ENCODE measurements at places on chromosomes 3 and 15.

DNA sequence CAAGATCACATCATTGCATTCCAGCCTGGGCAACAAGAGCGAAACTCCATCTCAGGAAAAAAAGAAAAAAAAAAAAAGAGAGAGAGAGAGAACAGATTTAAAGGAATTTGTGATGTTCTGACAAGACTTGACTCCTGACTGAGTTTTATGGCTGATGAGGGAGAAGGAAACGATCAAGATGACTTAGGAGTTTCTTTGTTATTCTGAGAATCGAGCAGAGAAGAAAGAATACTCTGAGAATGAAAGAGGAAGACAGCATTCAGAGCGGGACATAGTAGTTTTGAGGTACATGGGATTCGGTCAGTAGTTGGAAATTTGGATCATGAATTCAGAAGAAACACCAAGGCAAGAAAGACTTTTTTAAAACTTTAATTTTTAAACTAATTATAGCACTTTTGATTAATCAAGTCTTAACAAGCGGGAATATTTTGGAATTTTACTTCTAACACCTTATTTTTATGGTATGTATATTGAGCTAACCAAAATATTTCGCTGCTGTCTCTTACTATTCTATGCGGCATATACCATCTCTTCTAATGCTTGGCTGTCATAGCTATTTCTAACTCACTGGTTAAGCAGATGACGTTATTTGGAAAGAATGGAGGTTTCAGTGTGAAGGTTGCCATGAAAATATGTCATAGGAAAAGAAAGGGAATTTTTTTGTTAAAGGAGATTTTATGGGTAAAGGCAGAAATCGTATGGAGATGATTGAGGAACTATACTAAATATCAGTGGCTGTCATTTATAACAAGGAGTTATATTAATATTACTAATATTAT is 644.1 kb downstream of the RBMS3 start:
- DNase-seq, result no peak

- no peak for DNase-seq
These were observed 1.2 kb downstream of the GPR176 start for GRCh38 chr15:39918688-39919385.

DNA sequence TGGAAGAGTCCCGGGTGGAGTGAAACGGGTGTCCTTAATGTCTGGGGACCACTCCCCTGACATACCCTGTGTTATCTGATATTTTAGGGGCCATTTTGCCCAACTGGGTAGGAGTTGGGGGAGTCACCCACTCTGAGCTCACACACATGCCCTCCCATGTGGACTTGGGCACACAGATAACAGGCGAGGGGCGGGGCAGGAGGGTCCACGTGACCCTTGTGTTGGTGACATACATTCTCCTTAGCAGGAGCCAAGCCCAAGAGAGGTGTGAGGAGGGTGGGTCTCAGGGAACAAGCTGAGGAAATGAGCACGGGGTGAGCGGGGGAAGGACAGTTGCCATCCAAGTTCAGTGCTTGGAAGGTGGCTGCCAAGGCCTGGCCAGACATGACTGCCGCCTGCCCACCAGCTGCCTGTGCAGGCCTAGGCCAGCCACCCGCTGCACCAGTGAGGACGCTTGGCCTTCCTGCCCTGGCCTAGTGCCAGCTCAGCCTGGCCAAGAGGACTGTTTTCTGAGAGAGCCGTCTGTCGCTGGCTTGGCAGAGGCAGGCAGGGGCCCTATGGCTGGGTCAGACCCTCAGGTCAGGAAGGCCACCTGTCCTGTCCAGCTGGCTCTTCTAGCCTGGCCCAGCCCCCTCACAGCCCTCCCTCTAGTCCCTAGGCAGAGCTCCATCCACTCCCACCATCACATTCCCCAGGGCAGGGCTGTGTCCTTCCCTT is 31.3 kb upstream of the TMEM115 start:
- peak; percentile 83 for DNase-seq

DNA sequence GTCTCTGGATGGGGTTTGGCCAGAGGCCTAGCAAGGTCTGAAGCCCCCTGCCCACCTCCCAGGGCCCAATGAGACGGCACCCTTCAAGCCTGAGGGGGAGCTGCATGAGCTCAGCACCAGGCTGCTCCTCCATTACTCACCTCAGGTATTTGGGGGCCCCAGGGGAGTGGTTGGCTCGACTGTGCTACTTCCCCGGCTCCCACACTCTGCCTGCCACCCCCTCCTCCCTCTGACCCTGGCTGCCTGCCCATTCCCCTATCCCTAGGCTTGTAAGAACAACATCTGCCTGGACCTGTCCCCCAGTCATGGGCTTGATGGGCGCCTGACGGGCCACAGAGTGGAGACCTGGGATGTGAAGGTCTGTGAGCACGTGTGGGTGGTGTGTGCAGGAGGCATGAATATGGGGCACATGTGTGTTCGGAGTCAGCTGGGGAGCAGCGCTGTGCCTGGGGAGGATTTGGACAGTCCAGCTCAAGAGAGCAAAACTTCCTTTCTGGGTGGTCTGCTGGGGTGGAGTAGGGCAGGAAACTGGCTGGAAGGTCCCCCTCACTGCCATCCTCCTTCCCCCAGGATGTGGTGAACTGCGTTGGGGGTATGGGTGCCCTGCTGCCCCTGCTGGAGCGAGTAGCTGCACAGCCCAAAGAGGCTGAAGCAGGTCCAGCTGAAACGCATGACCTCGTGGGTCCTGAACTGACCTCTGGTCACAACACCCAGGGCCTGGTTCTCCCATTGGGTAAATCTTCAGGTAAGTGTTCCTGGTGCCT is 17.4 kb downstream of the NBEAL2 start:
- DNase-seq, result no peak

DNA sequence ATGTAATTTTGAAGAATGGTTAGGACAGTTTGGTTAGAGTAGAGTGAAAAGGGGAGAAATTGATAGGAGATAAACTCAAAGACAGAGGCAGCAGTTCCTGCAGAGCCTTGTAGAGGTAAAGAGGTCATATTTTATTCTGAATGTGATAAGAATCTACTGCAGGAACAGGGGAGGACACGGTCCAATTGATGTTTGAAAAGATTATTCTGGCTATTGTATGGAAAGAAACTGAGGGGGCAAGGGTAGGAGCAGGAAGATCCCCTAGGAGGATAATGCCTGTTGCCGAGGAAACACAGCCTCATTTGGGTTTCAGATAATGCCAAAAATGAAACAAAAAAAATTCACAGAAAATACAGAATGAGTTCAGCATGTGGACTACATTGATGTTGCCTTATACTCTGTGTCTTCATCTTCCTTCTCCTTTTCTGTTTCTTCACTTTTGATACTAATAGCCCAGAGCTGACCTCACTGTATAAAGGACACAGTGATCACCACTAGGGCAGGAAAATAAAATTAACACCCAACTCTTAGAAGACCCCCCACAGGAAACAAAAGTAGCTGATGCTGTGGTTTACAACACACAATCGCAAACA is 454.6 kb upstream of the UBE2E2 start:
- no peak for DNase-seq

DNA sequence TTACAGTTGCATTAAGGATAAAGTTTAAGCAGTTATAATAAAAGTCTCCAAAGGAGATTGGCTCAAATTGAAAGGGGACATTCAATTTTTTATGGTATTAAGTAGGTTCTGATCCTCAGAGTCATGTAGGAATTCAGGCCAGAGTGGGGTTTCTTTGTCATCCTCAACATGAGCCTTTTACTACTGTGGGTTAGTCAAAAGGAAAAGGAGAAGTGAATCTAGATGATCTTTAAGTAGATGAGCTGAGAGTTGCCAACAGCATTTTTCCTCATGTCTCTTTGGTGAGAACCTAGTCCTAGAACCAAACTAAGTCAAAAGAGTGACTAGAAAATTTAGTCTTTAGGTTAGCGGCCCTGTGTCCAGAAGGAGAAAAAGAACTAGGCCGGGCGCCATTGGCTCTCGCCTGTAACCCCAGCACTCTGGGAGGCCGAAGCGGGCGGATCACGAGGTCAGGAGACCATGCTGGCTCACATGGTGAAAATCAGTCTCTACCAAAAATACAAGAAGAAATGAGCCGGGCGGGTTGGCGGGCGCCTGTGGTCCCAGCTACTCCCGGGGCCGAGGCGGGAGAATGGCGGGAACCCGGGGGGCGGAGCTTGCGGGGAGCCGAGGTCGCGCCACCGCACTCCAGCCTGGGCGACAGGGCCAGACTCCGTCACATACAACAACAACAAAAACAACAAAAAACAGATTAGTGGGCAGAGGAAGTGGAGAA is 4.2 kb upstream of the CHL1 start:
- no peak for DNase-seq

GRCh38 chr3:171330938-171331337 is 129.3 kb downstream of the TNIK start:
- no peak for DNase-seq

DNA sequence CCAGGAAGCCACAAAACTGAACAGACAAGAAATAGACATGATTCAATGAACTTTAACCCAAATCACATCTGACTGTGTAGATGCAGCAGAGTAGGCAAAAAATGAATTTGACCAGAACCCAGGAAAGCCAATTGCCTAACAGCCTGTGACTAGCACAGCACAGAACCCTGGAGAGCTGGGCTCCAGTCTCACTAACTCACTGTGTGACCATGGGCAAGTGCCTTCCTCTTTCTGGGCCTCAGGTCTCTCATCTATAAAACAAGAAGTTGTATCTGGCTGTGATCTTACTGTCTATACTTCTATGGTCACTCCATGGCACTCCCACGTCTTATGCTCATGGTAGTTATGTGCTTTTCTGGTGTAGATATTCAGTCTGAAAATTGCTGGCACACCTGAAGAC is 48.1 kb upstream of the USP3 start:
- DNase-seq, result no peak

- no peak for DNase-seq
These were observed 50.7 kb downstream of the ADAMTS17 start for GRCh38 chr15:100291106-100291505.

DNA sequence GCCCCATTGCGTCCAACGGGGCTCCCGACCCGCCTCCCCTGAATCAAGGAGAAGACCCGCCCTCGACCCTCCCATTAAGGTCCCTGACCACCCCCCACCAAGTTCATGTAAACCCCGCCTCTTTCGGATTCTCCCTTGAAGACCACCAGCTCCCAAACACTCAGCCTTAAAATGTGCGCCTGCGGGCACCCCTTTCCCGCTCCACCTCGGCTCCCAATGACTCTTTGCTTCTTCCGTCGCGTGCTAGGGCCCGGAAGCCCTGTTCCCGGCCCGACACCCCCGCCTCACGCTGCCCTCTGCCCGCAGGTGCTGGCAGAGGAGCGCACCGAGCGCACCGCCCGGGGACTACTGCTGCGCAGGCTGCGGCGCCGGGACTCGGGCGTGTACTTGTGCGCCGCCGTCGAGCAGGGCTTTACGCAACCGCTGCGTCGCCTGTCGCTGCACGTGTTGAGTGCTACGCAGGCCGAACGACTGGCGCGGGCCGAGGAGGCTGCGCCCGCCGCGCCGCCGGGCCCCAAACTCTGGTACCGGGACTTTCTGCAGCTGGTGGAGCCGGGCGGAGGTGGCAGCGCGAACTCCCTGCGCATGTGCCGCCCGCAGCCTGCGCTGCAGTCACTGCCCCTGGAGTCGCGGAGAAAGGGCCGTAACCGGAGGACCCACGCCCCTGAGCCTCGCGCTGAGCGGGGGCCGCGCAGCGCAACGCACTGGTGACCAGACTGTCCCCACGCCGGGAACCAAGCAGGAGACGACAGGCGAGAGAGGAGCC is 2.7 kb upstream of the LSMEM2 start:
- no peak for DNase-seq

DNA sequence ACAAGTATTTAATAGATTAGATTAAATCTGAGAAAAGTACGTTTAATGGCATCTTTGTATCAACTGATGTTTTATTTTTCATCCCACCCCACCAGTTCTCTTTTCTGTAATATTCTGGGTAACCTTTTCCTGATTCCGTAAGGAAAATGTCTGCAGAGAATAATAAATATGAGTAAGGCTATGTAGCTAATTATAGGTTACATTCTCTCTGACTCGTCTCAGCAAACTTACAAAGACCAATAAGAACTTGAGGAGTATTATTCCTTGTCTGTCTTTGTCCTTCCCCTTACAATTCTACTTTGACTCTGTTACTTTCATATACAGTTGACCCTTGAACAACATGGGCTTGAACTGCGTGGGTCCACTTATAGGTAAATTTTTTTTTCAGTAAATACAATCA is 12.1 kb downstream of the SNAP23 start:
- DNase-seq, result no peak

GRCh38 chr3:138732456-138732855 is 102.3 kb downstream of the PIK3CB start:
- no peak for DNase-seq

DNA sequence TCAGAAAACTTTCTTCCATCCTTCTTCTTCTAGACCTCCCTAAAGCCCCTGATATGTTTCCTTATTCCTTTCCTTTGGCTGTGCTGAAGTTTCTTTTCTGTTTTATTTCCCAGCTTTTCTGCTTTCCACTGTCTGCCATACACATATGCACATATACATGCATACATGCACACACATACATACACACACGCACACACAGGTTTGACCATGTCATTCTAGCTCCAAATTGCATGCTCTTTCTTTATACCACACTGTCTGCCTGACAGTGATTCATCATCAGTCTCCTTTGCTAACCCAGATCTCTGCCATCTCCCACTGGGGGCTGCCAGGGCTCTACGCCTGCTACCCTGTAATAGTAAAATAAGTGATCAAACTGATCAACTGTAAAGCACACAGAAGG is 181.3 kb downstream of the STAC start:
- no peak for DNase-seq

GRCh38 chr15:25776071-25776746 is 86.9 kb downstream of the ATP10A start:
- DNase-seq, result peak; percentile 20

GRCh38 chr3:122581622-122582021 is 4.2 kb downstream of the PARP15 start:
- no peak for DNase-seq

- DNase-seq, result peak; percentile 95
These were observed 114.0 kb downstream of the FNDC3B start for GRCh38 chr3:172153335-172153861.

DNA sequence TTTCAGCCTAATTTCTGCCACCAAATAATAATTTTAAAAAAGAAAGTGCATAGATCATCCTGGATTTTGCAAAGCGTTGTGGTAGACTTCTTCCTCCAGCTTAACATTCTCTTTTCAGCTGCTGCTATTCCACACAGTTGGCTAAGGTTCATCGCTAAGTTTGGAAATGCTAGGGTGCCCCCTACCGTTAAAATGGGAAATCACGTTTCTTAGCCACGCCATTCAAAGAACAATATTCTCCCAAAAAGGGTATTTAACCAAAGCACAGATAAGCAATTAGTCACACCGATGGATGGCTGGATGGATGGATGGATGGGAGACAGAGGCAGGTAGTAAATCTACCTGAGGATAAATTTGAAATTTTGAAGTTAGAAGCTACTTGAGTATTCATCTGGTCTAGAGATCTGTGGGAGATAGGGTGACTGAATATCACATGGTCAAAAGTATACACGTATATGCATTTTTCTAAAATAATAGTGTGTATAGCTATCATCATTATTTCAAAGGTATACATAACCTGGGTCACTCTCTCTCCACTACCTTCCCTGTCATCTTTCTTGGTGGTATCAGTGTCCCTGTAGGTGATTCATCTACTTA is 67.2 kb downstream of the EFHB start:
- DNase-seq, result peak; percentile 47

GRCh38 chr15:24898715-24899272 is 56.0 kb upstream of the SNRPN start:
- no peak for DNase-seq
